Activated naive CD4-positive, alpha-beta T cell (primary cell): ENCODE measurements at places on chromosomes 11 and 22.

GRCh38 chr11:124917115-124917637 is 1.9 kb upstream of the HEPN1 start:
- no peak for DNase-seq

GRCh38 chr22:35312198-35313059 is 12.7 kb downstream of the TOM1 start:
- DNase-seq, result no peak

DNA sequence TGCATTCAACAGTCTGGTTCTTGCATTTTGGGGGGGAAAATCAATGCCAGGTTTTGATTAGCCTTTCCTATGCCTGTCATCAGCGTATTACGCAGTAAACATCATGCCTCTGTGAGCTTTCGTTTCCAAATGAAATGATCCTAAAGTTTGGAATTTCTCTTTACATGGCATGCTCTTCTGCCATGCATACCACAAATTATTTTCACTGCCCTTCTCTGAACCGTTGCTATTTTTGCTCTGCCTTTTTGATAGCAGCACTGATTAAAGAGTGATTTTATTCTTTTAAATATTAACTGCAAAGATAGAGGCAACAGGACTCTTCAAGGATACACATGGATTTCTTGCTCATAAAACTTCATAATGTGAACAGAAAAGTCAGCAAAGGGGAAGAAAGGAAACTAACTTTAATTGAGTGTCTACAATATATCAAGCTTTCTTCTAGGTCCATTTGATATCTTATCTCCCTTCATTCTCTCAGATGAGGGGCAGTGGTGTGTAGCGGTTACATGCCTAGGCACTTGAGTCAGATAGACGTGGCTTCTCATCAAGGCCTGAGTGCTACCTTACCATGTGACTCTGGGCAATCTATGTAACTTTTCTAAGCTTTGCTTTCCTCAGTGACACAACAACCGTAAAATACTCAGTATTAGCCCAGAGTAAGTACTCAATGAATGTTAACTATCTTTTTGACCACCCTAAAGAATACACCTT is 25.0 kb upstream of the FZD4 start:
- DNase-seq, result no peak

DNA sequence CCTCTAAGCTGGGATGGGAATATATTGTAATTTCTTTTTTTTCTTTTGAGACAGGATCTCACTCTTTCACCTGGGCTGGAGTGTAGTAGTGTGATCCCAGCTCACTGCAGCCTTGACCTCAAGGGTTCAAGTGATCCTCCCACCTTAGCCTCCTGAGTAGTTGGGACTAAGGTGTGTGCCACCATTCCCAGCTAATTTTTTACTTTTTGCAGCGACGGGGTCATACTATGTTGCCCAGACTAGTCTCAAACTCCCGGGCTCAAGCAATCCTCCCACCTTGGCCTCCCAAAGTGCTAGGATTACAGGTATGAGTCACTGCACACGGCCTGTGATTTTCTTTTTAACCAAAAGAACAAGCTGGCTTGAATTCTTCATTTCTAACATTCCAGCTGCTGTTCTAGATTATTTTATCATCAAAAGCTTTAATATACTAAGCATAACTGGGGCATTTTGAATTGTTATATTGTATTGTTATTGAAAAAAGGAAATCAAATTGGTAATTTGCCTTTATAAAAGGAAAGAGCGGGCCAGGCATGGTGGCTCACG is 26.8 kb upstream of the PPP2R1B start:
- DNase-seq, result no peak

- no peak for DNase-seq
Measured at GRCh38 chr11:34586488-34587281, 34.2 kb upstream of the EHF start.

DNA sequence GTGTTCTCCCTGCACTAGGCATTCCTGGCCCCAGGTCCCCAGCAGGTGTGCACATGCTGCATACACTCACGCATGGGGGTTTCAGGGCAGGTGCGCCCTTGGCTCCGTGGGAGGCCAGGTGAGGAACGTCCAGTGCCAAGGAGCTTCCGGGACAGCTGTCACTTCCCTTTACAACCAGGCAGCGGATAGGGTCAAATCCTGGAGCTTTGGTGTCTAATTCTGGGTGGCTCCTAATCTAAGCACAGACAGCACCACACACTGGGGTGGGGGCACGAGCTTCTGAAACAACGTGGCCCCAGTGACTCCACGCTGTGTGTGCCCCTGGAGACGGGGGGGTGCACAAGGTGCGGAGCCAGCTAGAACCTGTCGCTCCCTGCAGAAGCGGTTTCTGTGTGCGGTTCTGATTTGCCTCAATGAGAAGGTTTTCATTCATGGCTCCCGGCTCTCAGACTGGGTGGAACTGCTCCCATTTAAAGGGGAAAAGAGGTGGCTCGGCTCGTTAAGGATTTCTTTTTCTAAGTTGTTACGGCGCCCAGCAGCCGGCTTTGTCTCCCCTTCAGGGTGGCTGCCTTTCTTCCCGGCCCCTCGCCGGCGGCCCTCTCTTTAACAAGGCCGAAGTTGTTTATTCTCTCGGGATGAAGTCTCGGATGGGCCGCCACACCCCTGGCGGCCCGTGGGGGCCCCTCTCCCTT is 5.0 kb downstream of the CCND1 start:
- no peak for DNase-seq

DNA sequence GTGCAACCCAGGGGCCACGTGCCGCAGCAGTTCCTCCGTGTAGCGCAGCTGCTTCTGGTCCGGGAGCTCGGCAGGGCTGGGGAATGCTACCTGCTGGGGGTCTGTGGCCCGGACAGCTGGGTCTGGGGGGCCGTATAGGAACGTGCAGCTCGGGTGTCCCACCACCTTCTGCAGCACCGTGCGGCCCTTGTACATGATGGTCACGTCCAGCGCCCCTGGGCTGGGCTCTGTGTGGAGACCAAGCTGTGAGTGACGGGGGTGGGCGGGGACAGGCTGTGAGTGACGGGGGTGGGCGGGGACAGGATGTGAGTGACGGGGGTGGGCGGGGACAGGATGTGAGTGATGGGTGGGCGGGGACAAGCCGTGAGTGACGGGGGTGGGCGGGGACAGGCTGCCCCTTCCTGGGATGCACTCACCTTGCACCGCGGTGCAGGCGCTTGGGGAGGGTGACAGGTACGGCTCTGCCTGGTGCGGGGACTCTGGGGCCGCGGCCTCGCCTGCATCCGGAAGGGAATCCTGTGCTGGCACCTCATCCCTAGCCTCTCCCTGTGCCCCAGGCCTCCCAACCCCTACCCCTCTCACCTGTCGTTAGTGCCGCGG is 2.3 kb downstream of the IRF7 start:
- peak; percentile 36 for DNase-seq

DNA sequence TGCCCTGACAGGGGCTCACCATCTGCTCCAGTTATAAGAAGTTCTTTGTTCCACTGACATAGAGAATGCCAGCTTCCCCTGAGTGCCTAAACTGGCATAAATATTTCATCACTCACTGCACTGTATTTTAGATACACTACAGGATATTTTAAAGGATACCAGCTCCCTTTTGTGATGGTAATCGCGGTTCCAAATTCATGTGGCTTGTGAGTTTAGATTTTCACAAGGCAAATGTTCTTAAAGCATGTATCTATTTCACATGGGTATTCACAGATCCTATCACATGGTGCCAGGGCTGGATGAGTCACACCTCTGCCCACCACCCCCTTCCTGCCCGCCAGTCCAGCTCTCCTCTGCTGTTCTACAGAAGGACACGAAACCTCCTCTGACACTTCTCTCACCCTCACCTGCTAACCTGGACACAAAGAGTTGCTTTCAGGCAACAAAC is 105.5 kb downstream of the KCNC1 start:
- no peak for DNase-seq

- no peak for DNase-seq
Measured at GRCh38 chr11:95849087-95849825, 59.0 kb downstream of the CEP57 start.

GRCh38 chr11:45431046-45432018 is 145.2 kb upstream of the SYT13 start:
- DNase-seq, result no peak

DNA sequence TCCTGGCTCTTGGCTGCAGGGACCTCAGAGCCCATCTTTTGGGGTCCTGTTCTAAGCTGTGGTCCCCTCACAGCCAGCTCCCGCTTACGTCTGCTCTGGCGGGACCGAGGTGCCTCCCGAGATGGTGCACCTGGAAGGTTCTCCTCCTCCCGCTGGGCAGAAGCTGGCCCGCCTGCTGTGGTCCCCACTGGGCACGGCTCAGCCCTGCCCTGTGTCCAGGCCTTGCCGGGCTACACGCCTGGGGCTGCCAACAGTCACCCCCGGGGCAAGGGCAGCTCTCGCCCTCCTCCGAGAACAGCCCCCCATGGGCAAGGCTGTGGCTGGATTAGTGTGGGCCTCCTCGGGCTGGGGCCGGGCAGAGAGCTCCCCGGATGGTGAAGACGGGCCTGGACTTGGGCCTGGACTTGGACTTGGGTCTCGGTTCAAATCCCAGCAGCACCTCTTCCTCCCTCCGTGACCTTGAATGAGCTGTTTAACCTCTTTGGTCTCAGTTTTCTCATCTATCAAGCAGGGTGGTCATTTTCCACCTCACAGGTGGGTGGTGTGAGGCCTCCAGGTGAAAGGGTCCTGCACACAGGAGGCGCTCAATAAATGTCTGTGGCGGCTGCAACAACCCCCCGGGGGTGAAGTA is 998 bp downstream of the BAIAP2L2 start:
- no peak for DNase-seq

DNA sequence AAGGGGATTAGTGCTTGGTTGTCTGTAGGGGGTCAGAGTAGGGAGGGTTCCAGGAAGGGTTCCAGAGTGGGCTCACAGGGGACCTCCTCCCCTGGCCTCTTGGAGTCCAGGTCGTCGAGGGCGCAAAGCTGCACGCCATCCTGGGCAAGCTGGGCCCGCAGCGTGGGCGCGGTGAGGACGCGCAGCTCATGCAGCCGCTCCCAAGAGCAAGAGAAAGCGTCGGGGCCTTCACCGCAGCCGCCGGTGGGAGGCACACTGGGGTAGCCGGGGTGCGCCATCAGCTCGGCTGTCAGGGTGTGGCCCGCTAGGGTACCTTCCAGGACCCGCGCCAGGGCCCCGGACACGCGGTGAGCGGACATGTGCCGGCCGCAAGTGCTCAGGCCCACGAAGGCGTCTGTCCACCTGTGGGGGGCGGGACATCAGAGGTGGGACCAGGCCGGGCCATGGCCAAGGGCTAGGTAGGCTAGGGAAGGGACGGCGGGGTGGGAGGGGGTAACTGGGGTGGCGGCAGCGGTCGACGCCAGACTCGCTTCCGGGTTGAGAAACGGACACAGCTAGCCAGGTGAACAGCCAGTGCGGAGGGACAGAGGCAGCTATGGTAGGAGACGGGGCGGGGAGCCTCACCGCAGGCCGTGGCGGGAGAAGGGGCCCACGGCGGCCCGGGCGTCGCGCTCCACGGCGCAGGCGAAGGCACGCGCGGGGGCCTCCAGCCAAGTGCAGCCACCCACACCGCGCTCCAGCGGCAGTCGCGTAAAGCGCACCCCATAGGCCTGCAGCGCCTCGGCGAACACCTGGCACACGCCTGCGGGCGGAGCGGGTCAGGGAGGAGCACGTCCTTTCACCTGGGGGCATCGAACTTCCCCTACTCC is 1.2 kb downstream of the YDJC start:
- DNase-seq, result no peak

GRCh38 chr11:131138731-131139130 is 222.5 kb upstream of the SNX19 start:
- DNase-seq, result no peak

DNA sequence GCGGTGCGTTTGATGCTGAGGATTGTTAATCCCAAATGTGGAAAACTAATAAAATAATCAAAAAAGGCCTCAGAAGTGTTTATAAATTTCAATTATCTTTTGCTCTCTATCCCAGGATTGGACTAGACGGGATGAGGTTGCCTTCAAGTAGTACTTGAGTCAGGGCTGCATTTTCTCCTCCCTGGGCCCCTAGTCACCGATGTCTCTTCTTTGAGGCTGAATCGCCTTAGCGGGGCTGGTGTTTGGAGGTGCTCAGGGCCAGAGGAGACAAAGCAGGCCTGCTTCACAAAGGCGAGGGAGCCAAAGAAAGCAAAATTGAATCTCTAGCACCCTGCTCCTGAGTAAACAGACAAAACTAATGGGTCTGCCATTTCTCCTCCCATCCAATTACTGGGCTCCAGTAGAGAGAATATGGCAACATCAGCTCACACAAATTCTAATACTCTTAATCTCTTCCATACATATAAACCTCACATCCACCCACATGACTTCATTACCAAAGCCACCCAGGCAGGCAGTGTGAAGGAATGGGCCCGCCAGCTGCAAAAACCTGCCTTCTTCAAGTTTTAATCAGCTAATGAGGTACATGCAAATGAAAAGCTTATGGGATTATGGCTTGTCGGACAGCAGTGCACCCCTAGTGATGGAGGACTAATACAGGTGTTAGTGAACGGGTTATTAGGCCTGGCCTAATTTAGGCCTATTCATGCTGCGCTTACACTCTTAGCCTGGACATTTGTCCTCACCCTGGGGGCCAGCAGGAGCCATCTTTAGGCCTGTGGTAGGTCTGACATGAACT is 52.7 kb upstream of the HTATIP2 start:
- no peak for DNase-seq

DNA sequence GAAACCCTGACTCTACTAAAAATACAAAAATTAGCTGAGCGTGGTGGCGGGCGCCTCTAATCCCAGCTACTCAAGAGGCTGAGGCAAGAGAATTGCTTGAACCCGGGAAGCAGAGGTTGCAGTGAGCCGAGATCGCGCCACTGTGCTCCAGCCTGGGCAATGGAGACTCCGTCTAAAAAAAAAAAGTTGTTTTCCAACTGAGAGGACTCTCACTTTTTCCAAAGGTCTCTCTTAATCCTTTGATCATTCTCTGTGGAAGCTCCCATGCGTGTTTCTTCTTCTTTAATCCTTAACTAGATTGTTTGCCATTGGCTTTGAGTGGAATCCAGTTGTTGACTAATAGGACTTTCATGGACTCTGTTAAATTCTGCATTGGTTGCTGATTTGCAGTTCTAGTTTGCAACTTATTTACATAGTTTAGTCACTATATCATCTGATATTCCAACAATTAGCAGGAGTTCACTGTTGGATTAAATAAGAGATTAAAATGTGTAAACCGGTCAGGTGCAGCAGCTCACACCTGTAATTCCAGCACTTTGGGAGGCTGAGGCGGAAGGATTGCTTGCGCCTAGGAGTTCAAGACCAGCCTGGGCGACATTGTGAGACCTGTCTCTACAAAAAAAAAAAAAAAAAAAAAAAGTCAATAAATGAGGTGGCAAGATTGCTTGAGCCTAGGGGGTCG is 79.7 kb downstream of the C22orf31 start:
- DNase-seq, result no peak

GRCh38 chr11:87235366-87235765 is 197.6 kb downstream of the TMEM135 start:
- DNase-seq, result no peak

DNA sequence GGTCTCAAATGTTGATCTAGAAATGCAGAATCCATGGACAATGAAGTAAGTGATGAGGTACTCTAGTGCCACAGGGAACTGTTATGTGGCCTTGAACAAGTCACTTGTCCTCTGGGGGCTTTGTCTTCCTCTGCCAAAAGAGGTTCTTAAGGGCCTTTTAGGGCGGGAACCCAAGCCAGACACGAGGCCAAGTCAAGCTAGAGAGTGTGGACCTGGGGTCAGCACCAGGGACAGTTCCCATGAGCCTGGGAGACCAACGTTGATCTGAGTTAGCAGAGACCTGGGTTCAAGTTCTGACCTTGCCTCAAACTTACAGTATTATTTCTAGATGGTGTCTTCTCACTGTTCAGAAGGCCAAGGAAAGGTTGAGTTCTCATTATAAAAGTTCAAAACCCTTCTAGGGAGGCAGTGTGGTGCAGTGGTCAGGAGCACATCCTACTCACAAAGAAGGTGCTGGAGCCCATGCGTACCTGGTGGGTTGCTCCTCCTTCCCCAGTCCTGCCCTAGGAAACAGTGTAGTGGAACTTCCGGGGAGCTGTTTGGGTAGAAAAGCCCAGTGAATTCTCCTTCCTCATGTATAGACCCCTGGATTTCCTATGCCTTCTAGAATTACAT is 121.5 kb downstream of the CHST1 start:
- no peak for DNase-seq
